ENCODE measurements at places on chromosomes 2 and 18. TPM values are rescaled to one million over a fixed set of nuclear protein-coding genes. Genes with fewer than 3 reads are reported as not detected.

SLC14A1 gene
- not detected for total RNA-seq

DNA sequence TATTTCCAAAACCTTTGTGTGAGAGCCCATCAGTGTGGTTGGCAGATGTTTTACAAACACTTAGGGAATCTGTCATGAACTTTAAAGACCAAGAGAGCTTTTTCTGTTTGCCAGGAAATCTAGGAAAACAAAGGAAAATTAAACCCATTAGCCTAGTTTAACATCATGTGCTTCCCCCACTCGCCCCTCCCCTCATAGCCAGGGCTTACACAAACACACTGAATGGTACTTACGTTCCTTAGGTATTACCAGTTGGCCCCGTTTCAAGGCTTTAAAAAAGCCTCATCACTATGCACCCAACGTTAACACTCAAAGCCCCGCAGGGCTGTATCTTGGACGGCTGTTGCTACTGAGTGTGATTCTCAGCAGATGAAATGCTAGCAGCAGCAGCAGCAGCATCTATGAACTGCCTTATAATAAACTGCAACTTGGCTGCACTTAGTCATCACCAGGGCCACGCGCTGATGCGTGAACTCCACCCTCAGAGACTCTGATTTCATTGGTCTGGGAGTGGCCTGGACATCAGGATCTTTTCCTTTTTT lies 20.1 kb upstream of the TTC39C start:
- DNase-seq = peak; percentile 80

- DNase-seq = no peak
Observed at GRCh38 chr2:233363744-233364235, 9.5 kb downstream of the DGKD start.

DNA sequence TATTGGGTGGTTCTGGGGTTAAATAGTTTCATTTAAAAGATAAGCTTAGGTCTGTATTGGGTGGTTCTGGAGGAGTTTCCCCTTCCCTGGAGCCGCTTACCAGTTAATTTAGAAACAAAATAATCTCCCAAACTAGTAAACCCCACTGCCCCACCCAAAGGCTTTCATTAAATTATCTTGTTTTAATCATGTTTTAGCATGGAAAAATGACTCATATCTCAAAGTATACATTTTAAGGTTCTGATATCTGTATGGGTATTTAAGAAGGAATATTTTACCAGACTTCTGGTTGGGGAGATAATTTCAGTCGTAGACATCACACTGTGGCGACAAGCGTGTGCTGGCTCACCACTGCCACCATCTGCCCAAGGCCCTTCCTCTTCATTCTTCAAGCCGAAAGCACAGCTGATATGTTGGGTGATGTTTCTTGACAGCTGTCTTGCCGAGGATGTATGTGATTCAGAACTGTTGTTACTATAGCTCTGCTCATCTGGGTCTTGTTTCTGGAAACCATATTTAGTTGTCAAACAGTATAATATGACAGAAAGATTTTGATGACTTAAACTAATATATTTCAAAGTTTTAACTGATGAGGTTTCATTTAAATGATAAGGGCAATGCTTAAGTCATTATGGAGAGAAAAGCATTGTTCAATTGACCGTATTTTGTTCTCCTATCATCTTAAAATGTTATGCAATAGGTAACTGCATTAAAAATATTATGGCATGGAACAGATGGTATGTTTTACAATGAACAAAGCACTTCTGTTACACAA lies 5.1 kb downstream of the FIGLA start:
- DNase-seq = peak; percentile 23

- no peak for DNase-seq
Observed at GRCh38 chr2:3299130-3299529, 78.5 kb downstream of the EIPR1 start.

GRCh38 chr2:10122500-10123280 lies at the start of gene RRM2:
Gene RRM2 (plus strand): TSS chr2:10122739. CDS start chr2:10122799, 60 bp downstream.
- DNase-seq = peak; percentile 92

GRCh38 chr2:138565230-138565598 lies 63.6 kb downstream of the SPOPL start:
- DNase-seq = no peak

YIPF4 gene
- total RNA-seq = 40.9 TPM

- no peak for DNase-seq
Observed at GRCh38 chr2:196584903-196585302, 54.6 kb upstream of the CCDC150 start.

- no peak for DNase-seq
Observed at GRCh38 chr2:195382186-195382585, 274.8 kb upstream of the SLC39A10 start.

ANKRD62 gene
- total RNA-seq = 0.20 TPM

- peak; percentile 72 for DNase-seq
Observed at GRCh38 chr2:24365051-24365450, 4.7 kb upstream of the ITSN2 start.

B3GNT7 gene
- total RNA-seq = 14.0 TPM

MOGAT1 gene
- 0.35 TPM for total RNA-seq

NTSR2 gene
- not detected for total RNA-seq

- DNase-seq = no peak
Observed at GRCh38 chr18:10973567-10974203, 175.7 kb downstream of the PIEZO2 start.

DNA sequence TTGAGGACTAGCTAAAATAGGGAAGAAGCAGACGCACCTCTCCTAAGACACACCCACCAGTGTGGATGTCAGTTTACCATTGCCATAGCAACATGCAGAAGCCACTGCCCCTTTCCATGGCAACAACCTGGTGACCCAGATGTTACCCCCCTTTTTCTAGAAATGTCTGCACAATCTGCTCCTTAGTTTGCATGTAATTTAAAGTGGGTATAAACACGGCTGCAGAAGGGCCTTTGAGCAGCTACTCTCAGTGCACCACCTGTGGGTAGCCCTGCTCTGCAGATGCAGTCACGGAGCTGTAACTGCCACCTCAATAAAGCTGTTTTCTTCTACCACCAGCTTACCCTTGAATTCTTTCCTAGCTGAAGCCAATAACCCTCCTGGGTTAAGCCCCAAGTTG lies 87.1 kb downstream of the FBXO15 start:
- no peak for DNase-seq

DNA sequence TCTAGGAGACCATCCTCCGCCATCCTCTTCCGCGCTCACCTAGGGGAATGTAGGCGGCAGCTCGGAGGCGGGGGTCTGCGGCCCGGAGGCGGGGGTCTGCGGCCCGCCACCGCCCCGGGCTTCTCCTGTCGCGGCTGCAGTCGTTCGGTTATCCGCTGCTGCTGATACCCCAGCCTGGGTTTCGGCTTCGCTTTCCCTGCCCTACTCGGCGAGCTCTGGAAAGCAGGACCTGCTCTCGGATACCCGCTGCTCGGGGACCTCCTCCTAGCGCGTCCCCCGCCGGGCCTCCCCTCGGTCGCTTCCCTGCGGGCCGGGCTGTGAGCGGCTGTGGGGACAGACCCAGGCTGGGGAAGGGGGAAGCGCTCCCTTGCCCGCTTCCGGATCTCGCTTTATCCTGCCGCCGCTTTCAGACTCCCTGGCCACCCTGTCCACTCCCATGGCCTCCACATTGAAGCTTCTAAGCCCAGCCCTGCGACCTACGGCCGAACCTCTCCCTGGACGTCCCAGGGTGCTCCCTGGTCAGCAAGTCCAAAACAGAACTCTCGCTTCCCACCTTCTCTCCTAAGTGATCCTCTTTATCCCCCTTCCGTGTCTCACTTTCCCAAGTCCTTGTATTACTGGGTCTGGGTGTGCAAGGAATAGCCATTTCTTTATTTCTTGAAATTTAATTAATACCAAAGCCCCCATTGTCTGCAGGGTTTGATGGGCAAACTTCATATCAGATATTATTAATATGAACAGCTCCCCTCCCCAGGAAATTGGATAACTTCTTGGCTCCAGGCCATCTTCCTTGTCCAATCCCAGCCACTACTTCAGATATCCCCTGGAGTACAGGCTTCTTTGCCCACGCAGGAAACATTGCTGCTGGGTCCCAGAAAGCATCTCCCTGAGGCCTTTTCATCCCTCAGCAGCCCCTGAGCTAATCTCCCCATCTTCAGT lies 769 bp downstream of the FKBP1B start:
- no peak for DNase-seq

KRTCAP3 gene
- total RNA-seq = 62.9 TPM

KCNIP3 gene
- total RNA-seq = 3.5 TPM

DNA sequence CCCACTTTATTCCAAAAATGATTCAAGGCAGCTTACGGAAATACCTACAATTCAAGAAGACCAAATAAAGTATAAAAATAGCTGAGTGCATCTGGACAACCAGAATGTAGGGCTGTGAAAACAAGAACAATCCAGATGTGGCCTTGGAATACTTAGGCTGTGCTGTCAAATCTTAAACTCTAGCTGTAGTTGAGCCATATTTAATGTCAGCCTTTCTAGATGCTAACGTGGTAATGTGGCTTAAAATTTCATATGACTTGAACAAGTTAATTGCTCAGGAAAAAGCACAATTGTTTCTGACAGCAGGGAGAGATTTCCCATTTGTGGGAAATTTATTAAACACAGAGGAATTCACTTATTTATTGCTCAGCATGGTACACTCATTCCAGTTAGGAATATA lies 14.6 kb upstream of the NAPG start:
- DNase-seq = no peak

UPP2 gene
- total RNA-seq = not detected

DNA sequence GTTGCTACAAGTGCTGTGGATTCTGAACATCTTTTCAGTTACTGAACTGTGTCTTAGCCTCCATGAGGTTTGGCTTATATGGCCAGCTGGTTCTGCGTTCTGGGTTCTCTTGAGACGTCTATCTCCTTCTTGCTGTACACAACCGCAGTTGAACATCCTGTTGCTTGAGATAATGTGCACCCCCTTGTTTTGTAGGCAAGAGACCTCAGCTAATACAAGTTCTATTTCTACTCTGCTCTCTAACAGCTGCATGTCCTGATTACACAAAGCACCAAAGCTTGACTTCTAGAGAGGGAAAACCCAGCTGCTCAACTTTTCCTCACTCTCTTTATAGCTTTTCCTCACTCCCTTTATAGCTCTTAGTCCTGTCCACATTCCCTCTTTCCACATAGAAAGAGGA lies 176.0 kb downstream of the LTBP1 start:
- DNase-seq = no peak

- DNase-seq = no peak
Observed at GRCh38 chr2:158687315-158687714, 107.8 kb upstream of the DAPL1 start.

GRCh38 chr2:85062565-85062964 lies 70.6 kb upstream of the TCF7L1 start:
- no peak for DNase-seq

GRCh38 chr2:66122516-66122915 lies 312.4 kb upstream of the MEIS1 start:
- no peak for DNase-seq

- peak; percentile 17 for DNase-seq
Observed at GRCh38 chr2:219149667-219150066, 10.9 kb downstream of the NHEJ1 start.

- no peak for DNase-seq
Observed at GRCh38 chr2:29000956-29001355, 19.9 kb downstream of the TOGARAM2 start.

DNA sequence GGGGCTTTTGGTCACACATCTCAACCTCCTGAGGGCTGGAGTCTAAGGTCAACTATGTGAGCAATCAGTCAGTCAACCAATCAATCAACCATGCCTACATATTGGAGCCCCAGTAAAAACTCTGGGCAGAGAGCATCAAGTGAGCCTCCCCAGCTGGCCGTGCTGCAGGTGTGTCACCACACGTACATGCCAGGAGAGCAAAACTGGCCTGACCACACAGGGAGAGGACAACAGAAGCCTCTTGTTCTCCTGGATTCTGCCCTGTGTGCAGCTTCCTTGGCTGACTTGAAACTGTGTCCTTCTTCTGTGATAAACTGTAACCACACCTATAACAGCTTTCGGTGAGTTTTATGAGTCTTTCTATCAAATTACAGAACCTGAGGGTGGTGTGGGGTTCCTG lies 25.9 kb downstream of the GPR35 start:
- no peak for DNase-seq

PCARE gene
- total RNA-seq = not detected

CCDC178 gene
- not detected for total RNA-seq

- DNase-seq = no peak
Observed at GRCh38 chr2:78486565-78486964, 538.9 kb upstream of the REG3G start.

DNA sequence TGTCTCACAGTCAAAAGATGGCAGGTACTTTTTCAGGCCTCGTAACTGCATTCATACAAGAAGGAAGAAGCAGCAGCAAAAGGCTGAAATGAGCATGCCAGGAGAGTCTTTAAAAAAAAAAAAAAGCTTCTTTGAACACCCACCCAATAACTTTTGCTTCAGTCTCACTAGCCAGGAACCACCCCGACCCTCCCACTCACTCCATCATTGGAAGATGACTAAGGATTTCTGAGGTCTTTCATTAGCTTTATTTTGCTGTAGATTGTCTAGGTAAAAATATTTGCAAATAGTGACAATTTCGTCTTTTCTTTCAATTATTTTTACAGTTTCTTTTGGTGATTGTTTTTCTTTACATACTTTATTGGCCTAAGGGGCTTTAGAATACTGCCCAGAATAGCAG lies 37.9 kb downstream of the RBBP8 start:
- no peak for DNase-seq

DNA sequence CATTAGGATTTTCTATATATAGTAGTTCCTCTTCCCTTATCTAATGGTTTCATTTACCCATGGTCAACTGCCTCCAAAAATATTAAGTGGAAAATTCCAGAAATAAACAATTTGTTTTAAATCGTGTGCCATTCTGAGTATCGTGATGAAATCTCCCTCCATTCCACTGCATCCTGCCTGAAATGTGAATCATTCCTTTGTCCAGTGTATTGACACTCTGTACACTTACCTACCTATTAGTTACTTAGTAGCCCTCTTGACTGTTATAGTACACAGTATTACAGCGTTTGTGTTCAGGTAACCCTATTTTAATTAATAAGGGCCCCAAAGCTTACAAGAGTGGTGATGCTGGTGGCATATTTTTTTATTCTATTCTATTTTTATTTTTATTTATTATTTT lies 26.2 kb downstream of the TAF4B start:
- DNase-seq = no peak

GRCh38 chr2:240147382-240147781 lies 6.9 kb upstream of the OTOS start:
- no peak for DNase-seq

DNA sequence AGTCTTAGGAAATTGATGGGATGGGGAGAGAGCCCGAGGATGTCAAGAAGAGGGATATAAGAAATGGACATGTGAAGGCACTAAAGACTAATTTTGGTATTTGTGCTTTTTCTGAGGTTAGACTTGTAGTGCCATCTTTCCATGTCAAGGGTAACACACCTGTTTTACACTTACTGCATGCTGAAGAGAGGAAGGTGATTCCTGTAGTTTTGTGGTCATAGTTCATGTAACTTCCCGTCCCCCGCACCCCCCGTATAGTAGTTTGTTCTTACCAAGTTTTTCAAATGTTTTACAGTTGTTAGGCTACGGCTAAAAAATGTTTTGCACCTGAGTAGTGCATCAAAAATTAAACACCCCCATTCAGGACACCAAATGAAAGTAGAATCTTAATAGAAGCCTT lies 73.8 kb downstream of the CLIP4 start:
- no peak for DNase-seq

- no peak for DNase-seq
Observed at GRCh38 chr18:72161691-72162090, 382.5 kb downstream of the CBLN2 start.

HOXD1 gene
- total RNA-seq = not detected

GRCh38 chr2:221816566-221816965 lies 244.5 kb upstream of the EPHA4 start:
- DNase-seq = no peak

All from PC-9 (cell line).